Naive thymus-derived CD8-positive, alpha-beta T cell (primary cell): ENCODE measurements at places on chromosomes 5 and 9.

DNA sequence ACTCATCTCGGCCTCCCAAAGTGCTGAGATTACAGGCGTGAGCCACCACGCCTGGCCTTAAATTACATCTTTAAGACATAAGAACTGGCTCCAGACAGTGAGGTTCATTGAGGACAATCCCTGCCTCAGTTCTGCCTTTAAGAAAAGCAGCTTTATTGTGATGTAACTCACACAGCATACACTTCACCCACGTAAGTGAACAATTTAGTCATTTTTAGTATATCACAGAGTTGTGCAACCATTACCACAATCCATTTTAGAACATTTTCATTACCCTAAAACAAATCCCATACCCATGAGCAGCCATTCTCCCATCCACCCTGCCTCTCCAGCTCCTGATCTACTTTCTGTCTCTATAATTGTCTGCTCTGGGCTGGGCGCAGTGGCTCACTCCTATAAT is 24.0 kb upstream of the LTC4S start:
- no peak for DNase-seq

DNA sequence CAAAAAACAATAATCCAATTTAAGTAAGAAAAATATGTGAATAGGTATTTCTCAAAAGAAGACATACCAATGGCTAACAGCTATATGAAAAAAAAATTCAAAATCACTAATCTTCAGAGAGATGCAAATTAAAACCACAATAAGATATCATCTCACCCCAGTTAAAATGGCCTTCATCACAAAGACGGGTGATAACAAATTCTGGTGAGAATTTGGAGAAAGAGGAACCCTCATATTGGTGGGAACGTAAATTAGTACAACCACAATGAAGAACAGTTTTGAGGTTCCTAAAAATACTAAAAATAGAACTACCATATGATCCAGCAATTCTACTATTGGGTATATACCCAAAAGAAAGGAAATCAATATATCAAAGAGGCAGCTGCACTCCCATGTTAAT is 94.3 kb downstream of the TMEM167A start:
- DNase-seq: no peak

DNA sequence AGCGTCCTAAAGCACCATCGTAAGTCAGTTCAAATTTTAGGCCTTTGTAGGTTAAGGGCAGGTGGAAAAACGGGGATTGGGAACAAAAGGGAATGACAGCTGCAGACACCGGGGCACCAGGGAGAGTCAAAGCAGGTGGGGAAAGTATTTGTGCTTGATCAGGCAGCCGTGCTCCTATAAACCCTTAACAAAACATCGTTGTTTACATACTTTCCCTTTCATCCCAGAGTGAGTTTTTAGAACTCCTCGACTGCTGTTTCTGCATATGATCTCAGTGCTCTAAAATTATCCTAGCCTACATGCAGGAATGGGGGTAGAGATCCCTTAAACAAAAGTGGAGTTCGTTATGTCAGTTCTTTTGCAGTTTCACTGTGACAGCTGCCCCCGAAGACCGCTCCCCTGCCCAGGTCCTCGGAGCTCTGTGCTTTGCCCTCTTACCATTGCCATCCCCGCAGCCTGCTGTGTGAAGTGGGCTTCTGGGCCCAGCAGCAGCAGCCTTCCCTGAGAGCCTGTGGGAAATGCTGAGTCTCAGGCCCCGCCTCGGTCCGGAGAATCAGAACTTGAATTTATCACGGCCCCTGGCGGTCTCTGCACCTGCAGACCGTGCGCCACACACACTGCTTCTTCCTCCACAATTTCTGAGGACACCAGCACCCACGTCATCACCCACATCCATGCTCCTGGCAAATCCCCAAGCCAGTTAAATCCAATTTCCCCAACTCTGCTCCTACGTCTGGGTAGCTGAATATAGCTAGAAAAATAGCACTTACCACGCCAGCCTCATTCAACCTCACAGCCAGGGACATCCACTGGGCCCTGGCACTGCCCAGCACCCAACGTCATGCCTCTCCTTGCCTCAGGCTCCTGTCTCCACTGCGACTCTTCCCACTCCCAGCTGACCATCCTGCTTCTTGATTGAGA is 86.8 kb downstream of the NSUN2 start:
- no peak for DNase-seq

DNA sequence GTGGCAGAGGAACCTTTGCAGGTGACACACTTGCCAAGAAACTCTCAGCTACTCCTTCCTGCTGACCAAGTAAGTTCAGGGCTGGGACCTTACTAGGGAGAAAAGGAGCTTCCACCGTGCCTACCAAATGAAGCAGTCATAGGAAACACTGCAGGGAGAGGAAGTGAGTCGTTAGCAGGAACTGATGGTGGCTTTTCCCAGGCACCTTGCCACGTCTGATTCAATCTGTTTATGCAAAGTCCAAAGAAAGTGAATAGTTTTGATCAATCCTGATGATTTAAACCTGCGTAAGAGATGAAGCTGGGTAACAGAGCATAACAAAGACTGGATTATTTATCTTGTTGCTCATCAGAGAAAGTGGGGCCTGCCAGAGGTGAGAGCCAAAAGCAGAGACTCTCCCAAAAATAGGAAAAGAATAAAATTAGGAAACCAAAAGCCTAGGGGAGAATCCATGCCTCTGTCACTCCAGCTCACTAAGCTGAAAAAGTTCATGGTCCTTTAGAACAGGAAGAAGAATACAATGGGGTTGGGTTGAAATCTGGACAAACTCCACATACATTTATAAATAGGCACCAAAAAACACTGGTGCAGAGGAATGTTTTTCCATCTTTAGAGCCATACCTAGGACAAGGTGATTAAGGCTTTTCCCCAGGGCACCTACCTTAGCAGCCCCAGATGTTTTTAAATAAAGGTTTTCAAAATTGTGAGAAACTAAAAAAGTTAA is 9.3 kb upstream of the PFDN1 start:
- DNase-seq: no peak

GRCh38 chr9:28197653-28198052 is 624.4 kb upstream of the C9orf72 start:
- no peak for DNase-seq

DNA sequence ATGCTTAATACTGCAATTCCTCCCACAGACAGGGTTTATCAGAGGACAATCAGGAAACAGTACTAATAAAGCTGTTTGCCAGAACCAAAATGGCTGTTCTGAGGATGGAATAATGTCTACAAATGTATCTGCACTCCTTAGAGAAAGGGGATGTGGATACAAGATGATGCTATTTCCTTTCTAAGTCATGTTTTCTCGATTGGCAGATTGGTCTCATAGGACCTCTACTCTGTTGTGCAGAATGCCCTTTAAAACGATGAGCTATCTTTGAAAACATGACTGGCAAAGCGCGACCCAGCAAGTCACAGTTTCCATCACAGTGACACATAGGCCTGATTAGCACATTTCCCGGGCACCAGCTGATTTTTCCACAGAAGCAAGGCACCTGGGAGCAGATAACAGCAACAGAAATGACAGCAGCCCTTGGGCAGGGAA is 54.0 kb downstream of the AOPEP start:
- no peak for DNase-seq

DNA sequence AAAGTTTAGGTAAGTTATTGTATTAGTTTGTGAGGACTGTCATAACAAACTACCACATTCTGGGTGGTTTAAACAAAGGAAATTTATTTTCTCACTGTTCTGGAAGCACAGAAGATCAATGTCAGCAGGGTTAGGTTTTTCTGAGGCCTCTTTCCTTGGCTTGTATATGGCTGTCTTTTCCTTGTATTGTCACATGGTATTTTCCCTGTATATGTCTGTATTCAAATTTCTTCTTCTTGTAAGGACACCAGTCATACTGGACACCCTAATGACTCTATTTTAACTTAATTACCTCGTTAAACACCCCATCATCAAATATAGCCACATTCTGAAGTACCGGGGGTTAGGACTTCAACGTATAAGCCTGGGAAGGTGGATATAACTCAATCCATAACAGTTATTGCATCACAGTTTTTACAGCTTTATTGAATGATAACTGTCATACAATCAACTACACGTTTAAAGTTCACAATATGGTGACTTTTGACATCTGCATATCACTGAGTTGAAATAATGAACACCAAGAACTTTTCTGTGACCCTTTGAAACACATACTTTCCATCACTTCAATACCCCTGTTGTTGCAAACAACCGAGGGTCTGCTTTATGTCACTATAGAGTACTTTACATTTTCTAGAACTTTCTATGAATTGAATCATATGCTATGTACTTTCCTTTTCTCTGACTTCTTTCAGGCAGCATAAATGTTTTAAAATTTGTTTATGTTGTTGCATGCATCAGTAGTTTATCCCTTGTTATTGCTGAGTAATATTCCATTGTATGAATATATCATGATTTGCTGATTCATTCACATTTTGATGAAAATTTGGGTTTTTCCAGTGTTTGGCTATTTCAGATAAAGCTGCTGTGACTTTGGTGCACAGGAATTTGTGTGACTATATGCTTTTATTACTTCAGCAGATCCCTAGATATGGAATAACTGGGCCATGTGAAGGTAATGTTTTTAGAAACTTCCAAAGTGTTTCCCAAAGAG is 48.5 kb downstream of the MTRR start:
- DNase-seq: no peak

DNA sequence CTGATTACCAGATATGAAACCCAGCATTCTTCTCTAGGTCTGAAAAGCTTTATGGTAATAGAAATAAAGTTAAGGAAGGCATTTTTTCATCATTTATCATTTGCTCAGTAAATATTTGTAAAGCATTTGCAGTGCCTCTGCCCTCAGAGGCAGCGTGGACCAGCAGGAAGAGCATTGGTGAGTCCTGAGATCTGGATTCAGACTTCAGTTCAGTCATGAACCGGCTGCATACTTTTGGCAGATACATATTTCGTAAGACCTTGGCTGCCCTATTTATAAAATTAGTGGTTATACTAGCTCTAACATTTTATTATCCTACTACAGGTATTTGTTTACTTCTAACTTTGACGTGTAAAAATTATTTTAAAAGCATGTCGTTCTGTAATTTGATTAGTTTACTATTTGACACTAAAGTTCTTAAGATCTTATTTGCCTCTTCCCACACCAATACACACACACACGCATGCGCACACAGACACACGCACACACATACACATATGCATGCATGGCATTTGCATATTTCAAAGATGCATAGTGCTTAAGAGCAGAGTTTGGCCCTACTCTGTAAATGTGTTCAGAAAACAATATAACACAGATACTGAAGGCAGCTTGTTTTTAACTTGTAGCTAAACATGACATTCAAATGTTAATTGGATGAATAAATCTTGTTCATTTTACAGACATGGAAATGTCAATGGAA is 101.9 kb downstream of the RPS23 start:
- no peak for DNase-seq

DNA sequence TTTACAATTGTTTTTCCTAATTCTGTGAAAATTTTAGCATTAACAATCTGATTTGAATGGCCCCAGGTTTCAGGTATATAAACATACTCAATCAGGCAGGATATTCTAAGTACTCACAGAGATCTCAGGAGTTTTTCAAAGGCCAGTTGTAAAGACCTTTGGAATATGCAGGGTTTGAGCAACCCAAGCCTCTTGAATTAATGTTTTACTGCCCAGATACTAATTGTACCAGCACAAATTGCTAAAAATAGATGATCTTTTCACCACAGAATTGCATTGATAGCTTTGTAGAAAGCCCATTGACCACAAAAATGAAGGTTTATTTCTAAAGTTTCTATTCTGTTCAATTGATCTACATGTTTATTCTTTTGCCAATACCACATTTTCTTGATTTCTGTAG is 186.5 kb downstream of the OSTF1 start:
- no peak for DNase-seq

- no peak for DNase-seq
Observed at GRCh38 chr5:74736759-74737158, 30.2 kb downstream of the GFM2 start.

GRCh38 chr9:113636693-113637092 is 173.2 kb downstream of the RGS3 start:
- DNase-seq: no peak

- no peak for DNase-seq
Observed at GRCh38 chr5:35214051-35214450, 16.2 kb downstream of the PRLR start.

GRCh38 chr5:72205431-72206009 is 98.2 kb downstream of the MAP1B start:
- DNase-seq: no peak

GRCh38 chr5:126015235-126016181 is 407.7 kb upstream of the GRAMD2B start:
- DNase-seq: no peak
